ENCODE measurements at places on chromosomes 1 and 21.

DNA sequence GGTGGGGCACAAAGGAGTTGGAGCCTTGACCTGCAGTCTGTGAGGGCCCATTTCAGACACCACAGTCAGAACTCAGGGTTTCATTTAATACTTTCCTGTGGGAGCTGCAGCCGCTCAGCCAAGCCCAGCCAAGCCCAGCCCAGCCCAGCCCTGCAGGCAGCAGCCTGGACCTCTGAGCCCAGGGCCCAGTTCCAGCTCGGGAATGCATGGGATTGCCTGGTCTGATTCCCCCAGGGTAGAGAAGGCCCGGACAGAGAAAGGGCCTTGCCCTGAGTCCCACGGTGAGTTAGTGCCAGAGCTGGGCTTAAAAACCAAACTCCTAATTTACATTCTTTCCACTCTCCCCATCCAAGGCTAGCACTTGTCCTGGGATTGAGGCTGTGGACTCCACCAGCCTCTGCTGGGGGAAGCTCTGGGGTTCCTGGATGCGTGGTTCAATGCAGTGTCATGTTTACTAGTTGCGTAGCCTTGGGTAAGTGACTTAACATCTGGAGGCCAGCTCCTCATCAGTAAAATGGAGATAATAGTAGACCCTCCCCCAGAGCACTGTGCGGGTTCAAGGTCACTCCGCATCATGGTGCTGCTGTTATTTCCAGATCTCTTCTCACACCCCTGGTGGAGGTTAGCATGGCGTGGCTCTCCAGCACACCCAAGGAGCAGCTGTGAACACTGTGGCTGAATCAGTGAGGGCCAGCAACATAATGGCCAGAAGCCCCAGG, 29.2 kb upstream of the PKP1 start:
- DNase-seq, result no peak

DNA sequence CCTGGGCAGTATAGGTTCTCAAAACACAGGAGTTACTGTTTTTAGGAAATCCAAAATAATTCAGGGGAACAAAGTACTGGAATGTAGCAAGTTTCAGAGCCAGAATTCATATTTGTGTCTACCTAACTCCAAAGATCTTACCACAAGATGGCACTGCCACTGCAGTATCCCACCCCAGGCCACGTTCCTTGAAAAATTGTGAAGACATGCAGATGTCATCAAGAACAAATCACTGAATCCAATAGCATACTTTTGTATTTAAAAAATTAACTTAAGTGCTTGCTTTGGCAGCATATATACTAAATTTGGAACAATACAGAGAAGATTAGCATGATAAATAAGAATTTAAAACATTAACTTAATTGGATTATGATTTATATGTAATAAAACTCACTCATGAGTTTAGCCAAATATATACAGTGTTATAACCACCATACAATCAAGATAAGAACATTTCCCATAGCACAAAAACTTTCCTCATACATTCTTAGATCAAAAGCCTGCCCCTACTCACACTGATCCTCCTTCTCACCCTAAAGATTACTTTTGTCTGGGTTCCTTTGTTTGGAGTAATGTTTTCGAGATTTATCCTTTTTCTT, 209.9 kb downstream of the FAF1 start:
- DNase-seq, result peak; percentile 30

GRCh38 chr1:21815724-21816321, 3.8 kb downstream of the LDLRAD2 start:
- DNase-seq, result no peak

GRCh38 chr1:117809764-117810163, 119.7 kb downstream of the GDAP2 start:
- DNase-seq, result no peak

GRCh38 chr1:193457676-193458075, 271.3 kb upstream of the B3GALT2 start:
- DNase-seq, result no peak

- no peak for DNase-seq
Observed at GRCh38 chr1:182644886-182645285, 39.5 kb downstream of the RGS8 start.

GRCh38 chr1:221886743-221887414, 145.0 kb upstream of the DUSP10 start:
- DNase-seq, result no peak

- DNase-seq, result no peak
Observed at GRCh38 chr1:24513706-24514105, 11.1 kb downstream of the RCAN3 start.

DNA sequence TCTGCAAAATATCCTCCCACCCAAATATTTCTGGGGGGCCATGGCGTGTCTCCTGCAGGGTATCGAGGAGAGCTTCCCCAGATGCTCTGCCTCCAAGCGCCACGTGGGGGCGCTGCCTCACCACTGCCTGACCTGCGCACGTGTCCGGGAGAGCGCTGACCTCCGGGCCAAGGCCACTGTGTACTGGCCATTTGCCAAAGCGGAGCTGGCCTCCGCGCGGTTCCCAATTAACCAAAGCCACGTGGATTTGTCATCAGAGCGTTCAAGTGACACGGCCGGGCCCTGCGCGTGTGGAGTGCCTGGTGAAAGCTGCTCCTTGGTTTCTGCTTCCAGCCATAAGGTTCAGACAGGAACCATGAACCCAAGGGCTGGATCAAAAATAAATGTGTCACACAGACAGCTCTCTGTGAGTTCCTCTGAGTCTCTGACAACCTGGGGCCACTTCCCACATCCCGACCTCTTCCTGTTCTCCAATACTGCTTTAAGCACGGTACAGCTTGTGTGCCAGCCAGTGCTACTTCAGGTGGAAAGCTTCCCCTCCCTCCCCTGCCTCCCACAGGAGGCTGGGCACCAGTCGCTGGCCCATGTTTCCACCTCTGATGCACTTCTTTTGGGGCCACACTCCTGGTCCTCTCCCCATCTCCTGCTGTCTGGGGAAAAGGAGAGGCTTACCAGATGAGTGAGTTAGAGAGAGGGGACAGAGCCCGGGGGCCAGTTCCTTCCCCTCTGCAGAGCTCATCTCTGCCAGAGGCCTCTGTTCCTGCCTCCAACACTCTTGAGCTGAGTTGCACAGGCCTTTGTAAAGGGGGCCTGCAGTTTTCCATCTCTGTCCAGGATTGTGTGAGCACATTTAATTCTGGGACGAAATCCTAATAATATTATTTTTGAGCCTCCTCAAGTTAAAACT, 26.1 kb downstream of the ZP4 start:
- DNase-seq, result peak; percentile 67

DNA sequence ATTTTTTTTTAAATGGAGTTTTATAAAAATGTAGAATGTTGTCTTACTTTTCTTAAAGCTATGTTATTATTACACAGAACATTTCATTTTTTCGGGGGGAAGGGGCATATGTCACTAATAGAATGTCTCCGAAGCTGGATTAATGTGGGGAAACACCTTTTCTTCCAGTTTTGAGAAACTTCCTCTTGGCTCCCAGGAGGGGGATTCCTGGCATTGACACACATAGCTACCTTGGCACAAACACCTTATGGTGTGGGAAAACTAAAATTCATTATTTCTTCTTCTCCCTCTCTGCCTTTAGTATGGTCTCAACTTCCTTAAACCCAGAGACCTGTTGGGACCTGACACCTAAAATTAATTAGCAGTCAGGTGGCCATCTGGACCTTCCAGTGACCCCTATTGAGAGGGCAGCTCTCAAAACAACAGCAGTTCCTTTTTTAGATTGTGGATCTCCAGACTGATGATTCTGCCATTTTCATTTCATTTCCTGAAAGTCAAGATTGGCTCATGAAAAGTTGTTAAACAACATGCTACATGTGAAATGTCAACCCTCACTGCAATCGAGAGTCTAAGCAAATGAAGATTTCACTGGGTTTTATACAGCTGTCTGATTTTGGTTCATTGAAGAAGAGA, 70.1 kb upstream of the EDEM3 start:
- no peak for DNase-seq

DNA sequence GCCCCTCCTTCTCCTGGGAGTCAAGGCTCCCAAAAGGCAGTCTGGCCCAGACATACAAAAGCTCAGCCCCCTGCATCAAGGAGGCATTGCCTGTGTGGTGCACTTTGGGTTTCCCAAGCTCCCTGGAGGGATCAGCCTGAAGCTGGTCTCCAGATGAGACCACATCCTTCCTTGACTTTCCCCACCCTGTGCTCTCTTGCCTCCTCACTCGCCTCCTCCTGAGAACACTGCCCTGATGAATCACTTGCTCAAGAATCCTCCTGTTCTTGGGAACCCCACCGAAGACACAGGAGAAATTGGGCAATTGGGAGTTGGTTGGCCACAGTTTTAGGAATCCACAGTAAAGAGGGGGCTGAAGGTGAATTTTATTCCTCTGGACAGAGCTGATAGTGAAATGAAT, 34.8 kb upstream of the LYST start:
- no peak for DNase-seq

DNA sequence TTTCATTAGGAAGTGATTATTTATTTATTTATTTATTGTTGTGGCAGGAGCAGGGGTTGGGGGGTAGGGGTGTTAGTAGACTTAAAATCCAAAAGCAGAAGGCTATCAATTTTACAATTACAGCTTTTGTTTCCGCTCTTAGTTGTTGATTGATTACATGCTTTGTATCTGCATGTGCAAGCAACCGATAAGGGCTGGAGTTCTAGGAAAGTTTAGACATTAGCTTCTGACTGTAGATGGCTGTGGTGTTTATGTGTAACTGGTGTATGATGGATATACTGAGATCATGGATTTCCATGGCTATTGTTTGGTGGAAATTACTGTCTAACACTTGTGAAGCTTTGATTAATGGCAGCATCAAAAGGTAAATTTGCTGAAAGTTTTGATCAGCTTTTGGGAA, 2.8 kb downstream of the ST6GALNAC5 start:
- no peak for DNase-seq

DNA sequence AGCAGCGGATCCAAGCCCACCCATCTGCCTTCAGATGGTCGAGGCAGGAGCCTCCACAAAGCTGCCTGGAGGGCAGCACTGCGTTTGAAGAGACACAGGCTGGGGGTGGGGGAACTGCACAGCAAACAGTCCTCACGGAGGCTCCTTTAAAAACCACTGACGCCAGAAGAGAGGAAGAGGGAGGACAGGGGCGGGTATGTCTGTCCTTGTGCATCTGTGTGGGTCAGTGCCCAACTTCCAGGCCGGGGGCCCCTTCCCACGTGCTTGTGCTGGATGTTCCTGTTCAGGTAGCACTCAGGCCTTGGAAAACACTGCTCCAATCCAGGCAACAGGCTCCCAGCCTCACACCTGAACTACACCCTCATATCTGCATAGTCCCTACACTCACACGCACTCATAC, 7.7 kb downstream of the AHDC1 start:
- no peak for DNase-seq

DNA sequence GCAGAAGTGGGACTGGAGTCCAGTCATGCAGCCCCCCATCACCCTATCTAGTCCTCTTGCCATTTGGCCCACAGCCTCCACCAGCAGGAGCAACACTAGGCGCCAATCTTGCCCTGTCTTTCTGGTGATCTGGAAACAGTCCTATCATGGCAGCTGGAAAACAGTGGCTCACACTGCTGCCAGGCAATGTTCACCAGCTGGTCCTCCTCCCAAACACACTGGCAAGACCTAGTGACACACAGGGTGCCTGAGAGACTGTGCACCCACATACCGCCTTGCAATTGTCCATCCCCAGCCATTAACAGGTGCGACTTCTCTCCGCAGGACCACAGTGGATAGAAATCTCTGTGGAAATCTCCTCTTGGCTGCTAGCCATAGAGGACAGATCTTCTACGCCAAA, 105.5 kb downstream of the HIVEP3 start:
- DNase-seq, result no peak

GRCh38 chr1:24369801-24370200, 43.8 kb downstream of the STPG1 start:
- DNase-seq, result no peak

GRCh38 chr1:114342376-114342775, 168.6 kb downstream of the TRIM33 start:
- no peak for DNase-seq

- peak; percentile 87 for DNase-seq
Observed at GRCh38 chr1:24289937-24290595, 29.1 kb upstream of the GRHL3 start.

- peak; percentile 11 for DNase-seq
Observed at GRCh38 chr1:58968360-58968952, 184.6 kb upstream of the JUN start.

- no peak for DNase-seq
Observed at GRCh38 chr1:217867446-217867995, 236.4 kb downstream of the SPATA17 start.

GRCh38 chr1:53557830-53558738, 98.9 kb downstream of the DMRTB1 start:
- DNase-seq, result no peak

- no peak for DNase-seq
Observed at GRCh38 chr1:243433737-243434370, 178.0 kb downstream of the SDCCAG8 start.

DNA sequence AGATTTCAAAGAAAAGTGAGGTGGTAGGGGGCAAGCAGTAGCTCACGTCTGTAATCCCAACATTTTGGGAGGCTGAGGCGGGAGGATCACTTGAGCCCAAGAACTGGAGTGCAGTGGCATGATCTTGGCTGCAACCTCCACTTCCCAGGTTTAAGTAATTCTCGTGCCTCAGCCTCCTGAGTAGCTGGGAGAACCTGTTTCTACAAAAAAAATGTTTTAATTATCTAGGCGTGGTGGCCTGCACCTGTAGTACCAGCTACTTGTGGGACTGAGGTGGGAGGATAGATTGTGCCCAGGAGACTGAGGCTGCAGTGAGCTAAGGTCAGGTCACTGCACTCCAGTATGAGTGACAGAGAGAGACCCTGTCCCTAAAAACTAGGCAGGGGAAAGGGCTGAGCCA, 2.6 kb upstream of the TSPAN1 start:
- no peak for DNase-seq

DNA sequence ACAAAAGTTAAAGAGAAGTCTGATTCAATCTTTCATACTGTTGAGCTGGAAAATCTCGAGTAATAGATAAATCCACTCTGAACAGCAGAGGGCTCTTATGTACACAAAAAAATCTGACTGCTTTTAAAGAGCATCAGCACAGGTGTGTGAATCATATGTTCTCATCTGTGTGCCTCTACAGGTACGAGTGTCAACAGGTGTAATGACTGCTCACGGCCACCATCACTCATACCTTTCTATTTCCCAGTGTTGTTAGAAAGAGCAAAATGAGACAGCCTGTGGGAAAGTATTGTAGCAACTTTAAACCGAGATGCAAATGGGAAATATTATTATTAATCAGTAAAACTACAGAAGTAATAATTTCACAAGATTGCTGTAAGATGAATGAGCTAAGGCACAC, 49.0 kb upstream of the SCAF4 start:
- no peak for DNase-seq

DNA sequence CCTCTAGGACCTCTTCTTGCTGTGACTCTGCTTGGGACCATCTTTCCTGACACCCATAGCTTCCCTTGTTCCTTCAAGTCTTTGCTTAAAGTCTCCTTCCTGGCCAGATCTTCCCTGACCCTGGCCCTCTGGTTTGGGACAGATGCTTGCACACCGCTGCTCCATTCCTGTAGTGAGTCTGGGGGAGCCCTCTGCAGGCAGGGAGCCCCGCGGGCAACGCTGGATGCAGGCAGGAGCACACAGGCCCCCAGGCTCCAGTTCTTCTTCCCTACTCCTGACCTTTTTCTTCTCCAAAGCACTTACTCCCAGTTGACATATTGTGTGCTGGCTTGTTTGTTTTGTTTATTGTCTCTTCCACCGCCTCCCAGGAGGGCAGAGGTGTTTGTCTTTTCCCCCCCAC, 413.4 kb downstream of the CAMTA1 start:
- no peak for DNase-seq

- DNase-seq, result no peak
Observed at GRCh38 chr1:18564676-18565075, 66.0 kb upstream of the PAX7 start.

Measured in midbrain (tissue), 1 donor.